Activated CD8-positive, alpha-beta memory T cell treated with anti-CD3 and anti-CD28 coated beads, Interleukin-2, amount 50 U/mL, for 4 hours (primary cell): ENCODE measurements at places on chromosomes 16 and 17.

DNA sequence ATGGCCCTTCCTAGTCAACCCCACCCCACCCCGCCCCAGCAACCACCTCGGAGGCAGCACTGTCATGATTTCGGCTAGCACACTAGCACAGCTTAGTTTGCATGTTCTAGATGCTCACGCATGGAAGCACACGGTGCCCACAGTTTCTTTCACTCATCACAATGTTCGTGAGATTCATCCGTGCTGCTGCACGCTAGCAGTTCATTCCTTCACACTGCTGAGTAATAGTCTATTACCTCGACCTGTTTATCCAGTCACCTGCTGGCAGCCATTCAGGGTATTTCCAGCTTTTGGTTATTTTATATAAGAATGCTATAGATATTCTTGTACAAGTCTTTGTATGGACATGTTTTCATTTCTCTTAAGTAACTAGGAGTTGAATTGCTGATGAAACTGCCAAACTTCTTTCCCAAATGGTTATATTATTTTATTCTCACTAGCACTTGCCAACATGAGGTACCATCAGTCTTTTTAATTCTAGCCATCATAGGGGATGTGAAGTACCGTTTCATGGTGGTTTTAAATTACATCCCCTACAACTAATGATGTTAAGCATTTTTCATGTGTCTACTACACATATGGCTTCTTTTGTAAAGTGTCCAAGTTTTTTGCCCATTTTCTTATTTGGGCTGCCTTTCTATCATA, 75.7 kb downstream of the CYTH1 start:
- no peak for DNase-seq

DNA sequence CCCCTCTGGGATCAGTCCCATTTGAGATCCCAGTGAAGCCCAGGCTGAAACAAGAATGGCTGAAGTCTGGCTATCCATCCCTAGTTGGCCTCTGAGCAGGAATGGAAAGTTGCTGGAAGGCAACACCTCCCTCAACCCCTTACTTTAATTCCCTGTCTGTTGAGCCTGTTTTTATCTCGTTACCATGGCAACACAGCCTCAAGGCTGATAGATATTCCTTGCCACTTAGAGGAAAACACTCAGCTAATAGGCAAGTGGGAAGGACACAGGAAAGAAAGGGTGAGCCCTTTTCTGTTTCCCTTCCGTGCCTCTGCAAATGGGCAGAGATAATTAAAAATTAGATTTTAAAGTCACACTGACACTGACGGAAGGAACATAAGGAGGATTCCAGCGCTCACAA, 75.5 kb upstream of the CLEC3A start:
- DNase-seq, result no peak

GRCh38 chr16:7646821-7647500, 314.3 kb downstream of the RBFOX1 start:
- no peak for DNase-seq

GRCh38 chr17:79789943-79790804, 6.7 kb downstream of the CBX8 start:
- DNase-seq, result peak; percentile 45

- no peak for DNase-seq
Measured at GRCh38 chr16:29909391-29909790, 9.1 kb downstream of the ASPHD1 start.

DNA sequence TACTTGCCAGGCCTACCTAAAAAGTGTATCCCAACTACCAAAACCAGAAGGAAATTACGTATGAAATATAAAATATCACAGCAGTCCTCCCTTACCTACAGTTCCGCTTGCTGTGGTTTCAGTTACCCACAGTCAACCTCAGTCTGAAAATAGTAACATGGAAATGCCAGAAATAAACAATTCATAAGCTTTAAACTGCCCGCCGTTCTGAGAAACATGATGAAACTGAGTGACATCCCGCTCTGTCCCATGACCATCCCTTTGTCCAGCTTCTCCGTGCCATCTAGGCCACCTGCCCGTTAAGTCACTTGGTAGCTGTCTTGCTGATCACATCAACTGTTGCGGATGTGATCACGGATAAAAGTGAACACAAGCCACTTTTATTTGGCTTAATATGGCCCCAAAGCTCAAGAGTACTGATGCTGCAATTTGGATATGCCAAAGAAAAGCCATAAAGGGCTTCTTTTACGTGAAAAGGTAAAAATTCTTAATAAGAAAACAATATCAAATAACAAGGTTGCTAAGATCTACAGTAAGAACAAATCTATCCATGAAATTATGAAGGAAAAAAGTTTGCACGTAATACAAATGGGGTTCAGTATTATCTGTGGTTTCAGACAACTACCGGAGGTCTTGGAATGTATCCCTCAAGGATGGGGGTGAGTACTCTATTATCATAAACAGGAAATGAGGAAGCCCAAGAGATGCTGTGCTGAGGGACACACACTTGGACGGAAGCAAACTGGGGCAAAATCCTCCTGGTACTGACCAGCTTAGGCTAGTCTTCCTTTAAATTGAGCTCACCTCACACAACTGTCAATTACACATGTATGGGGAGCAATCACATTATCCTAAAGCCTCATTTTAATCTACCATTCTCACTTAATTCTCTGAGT, 8.2 kb downstream of the USP22 start:
- DNase-seq, result no peak

DNA sequence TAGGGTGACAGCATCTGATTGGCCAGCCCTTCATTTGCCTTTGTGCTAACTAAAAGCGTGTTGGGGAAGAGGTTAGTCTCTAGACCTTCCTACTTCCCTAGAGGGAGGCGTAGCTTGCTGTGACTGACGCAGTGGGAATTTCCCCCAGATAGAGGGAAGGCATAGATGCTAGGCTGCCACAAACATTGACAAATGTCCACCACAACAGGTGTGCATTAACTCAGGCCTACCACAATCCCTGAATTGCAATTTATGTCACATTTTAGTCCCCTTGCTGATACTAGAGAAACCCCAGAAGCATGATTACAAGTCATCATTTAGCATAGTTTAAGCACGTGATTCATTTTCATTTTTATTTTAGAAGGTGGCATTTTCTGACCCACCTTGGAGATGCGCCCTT, 76.3 kb upstream of the WSB1 start:
- no peak for DNase-seq

- no peak for DNase-seq
Measured at GRCh38 chr16:9112844-9113186, 21.4 kb downstream of the HAPSTR1 start.

DNA sequence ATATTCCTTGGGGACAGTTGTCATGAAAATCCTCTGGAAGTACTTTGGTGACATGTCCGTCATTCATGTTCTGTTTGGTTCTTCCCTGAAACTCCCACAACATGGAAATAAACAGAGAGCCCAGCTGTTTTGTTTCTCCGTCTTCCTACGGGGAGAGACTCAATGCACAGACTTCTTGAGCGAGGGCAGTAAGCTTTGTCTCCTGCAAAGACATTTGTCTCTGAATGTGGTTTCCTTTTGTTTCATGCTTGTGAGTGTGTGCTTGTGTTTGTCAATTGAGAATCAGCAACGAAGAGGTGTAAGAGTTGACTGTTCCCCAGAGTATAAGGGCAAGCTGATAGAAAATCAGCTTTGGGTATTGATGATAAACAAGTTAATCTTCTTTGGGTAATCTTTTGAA, 643.0 kb upstream of the RBFOX1 start:
- no peak for DNase-seq

- DNase-seq, result no peak
Measured at GRCh38 chr16:89349947-89350633, 132.6 kb downstream of the ZNF778 start.

DNA sequence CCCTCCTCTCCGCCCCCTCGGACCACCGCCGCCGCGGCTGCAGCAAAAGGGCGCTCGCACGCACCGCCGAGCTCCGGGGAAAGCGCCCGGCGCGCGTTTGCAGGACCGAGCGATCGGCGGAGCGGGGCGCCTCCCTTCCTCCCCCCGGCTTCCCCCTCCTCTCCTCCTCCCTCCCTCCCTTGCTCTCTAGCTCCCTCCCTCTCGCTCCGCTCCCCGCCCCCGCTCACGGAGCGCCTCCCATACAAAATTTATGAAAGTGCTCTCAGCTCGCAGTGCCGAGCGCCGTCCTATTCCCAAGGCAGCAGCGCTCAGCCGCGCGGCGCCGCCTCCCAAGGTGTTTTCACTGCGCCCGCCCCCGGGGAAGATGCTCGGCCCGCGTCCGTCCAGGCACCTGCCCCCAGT, at the start of gene RTN4RL1:
Gene RTN4RL1 (minus strand): TSS at position 115 of the 402 bp plus-strand sequence. CDS start 469 bp downstream, outside the sequence.
- DNase-seq, result peak; percentile 76

- no peak for DNase-seq
Measured at GRCh38 chr16:64181271-64181925, 940.5 kb downstream of the CDH11 start.

- DNase-seq, result no peak
Measured at GRCh38 chr16:49470513-49470991, 96.9 kb downstream of the C16orf78 start.

- no peak for DNase-seq
Measured at GRCh38 chr17:20920815-20921199, 122.0 kb downstream of the USP22 start.

DNA sequence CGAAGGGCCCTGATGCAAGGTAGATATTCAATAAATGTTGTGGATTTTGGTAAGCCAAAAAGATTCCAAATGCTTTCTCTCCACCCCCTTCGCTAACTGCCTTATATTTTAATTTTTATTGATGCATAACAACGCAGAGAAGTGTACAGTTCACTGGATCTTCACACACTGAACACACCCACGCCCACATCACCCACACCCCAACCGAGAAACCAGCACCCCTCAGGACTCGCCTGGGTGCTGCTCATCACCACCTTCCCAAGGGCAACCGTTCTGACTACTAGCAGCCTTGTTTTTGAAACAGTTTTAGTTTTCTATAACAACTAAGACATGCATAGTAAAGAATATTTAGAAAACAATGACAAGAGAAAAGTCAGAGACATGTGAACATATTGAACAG, 9.1 kb upstream of the PLCG2 start:
- DNase-seq, result no peak

DNA sequence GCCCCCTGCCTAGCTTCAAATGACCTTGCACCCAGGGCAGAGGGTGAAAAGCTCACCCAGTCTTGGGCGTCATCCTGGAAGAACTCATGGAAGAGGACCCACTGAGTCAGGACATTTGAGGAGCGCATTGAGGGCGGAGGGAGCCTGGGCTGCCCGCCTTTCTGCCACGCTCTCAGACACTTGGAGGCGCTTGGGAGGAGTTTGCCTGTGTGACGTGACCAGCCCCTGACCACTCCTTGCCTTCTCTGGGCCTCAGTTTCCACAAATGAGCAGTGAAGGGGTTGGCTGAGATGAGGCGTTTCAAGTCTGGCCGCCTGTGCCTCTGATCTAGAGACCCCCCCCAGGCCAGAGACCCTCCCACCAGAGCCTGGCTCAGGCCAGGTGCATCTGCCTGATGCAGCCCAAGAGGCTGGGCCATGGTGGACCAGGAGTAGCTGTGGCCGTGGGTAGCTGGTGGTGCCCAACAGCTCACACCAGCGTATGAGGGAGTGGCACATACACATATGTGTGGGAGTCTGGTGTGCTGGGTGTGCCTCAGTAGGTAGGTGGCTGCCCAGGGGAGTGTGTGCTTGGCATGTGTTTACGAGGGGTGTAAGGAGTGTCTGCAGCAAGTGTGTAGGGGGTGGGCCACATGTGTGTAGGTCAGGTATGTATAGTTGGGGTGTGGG, 80.2 kb upstream of the TOB1 start:
- DNase-seq, result no peak

- peak; percentile 69 for DNase-seq
Measured at GRCh38 chr17:79393358-79394052, 217.3 kb downstream of the RBFOX3 start.

DNA sequence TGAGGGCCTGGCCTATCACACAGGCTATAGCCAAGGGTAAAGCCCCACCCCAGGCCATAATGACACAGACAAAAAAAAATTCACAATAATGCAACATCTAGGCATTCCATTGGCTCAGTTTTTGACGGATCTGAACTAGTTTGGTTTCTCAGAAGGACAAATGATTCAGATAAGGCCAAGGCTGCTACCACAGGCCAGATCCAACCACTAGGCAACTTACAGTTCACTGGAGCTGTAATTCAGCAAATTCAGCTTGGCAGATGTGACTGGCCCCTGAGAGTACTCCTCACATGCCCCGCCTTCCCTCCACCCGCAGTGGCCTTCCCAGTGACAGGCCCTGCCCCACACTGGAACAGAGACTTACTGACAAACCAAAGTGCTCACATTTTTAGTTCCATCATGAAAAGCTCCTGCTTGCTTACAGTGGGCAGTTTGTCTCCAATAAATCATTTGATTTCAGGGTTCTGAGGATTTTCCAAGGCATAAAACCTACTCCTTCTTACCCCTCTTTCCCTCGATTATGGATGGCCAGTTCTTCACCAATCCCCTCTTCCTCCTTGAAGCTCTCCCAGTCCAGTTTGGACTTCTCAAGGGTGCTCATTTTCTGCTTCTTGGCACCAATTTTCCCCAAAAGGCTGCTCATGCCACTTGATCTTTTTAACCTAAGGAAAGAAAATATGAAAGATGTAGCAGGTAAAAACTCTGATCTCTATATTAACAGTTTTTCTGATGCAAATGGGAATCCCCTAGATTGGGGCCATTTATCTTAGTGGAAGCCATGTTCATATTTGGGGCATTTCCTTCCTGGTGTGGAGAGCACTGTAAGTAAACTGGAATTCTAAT, 53.3 kb upstream of the BCAR1 start:
- no peak for DNase-seq

DNA sequence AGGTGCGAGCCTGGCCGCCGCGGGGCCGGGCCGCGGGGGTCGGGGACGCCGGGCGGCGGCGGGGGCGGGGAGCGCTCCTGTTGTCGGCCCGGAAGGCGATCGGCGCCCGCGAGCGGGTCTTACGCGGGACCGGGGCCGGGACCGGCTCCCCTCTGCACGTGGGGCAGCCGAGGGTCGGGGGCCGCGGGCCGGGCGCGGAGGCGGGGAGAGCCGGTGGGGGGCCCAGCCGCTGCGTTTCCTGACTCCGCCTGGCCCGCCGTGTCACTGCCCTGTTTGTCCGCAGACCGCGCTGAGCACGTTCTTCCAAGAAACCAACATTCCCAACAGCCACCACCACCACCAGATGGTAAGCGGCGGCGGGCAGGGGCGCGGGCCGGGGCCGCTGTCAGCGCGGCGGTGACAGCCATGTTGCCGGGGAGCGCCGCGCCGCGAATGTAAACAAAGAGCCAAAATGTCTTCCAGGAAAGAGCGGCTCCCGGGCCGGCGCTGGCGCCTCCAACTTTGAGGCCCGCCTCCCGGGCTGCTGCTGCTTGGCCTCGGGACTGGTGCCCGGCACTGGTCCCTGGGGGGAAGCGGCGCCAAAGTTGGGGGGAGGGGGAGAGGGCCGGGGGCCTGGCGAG, 586 bp downstream of the UBALD2 start:
- peak; percentile 54 for DNase-seq
